MG63 (cell line): ENCODE measurements at places on chromosomes 16 and 17.

- peak; percentile 12 for DNase-seq
Measured at GRCh38 chr16:89906140-89907025, 12.3 kb upstream of the MC1R start.

DNA sequence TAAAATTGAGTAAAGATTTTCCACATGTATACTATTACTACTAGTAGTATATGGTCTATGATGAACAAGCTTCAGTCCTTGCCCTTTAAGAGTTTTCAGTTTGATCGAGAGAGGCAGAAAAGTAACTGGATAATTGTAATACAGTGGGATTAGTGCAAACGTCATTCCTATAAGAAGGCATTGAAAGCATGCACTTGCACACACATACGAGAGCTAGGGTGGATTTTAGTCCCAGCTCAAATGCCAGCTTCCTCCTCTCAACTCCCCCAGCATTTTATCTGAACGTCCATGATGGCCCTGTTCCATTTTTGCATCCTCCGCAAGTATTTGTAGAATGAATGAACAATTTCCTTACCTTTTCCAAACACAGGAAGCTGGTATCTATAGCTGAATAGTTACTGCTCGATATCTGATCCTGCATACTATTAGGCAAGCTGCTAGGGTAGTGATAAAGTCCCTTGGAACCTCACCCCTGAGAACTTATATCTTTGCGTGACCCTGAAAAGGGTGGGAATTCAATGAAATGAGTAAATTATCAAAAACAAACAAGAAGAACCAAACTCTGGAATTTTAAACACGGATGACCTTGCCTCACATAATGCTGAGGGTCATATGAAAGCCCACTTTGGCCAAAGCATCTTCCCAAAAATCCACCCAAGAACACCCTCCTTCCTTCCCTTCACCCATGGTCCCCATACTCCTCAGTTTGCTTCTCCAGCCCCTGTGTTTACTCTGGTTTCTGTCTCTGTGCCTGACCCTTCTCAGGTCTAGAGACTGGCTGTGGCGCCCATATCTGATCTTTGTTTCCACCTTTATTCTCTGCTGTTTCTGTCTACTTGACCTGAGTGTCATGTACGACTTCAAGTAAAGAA is 60.5 kb downstream of the TMEM100 start:
- no peak for DNase-seq

DNA sequence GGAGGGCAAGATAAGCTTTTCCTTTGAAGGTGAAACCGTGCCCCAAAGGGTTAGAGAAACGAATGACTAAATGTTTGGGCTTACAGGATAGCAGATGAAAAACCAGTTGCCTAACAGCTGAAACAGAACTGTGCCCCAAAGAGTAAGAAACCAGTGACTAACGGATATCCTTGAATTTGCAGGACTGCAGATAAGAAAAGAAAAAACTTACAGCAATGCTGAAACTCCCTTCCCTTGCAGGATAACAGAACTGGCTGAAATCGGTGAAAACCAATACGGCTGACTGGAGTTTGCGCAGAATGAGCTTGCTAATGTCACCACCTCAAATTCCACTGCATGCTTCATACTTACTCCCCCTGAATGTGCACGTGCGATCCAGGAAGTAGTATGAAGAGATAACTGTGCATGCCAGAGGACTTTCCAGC is 175.2 kb upstream of the NLRP1 start:
- DNase-seq = no peak

GRCh38 chr17:61837175-61838051 is 25.9 kb downstream of the BRIP1 start:
- DNase-seq = peak; percentile 47

DNA sequence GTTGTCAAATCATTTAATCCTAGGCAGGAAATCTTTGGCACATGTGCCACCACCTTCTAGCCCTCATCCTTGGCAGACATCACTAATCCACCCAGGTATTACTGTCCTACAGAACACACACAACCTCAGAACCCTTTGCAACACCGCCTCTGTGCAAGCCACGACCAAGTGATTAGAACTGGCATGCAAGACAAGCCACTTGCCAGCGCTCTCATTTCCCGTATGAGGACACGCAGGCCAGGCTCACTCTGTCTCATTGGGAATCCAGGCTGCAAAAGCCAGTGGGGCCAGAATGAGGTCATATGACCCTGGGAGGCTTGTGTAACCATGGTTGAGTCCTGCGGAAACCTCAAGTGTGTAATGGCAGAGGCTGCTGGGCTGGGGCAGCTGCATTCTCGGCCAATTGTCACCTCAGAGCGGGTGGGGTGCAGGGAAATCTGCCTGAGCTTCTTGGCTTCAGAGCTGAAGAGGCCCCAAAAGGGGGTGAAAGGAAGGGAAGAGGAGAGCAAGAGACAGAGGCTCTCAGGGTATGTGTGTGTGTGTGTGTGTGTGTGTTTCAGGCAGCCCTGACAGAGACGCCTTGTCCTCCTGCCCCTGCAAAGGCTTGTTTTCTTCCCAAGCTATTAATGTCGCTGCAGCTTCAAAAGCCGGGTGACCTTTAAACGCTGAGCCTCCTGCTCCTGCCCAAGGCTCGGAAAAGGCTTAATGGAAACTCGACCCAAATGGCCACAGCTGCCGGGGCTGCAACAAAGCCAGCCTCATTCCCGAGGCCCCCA is 43.2 kb upstream of the MRPS23 start:
- peak; percentile 99 for DNase-seq
